Uterus (tissue), 4 donors: ENCODE measurements at places on chromosomes 4 and X. TPM values are rescaled to one million over a fixed set of nuclear protein-coding genes. Genes with fewer than 3 reads are reported as not detected.

DNA sequence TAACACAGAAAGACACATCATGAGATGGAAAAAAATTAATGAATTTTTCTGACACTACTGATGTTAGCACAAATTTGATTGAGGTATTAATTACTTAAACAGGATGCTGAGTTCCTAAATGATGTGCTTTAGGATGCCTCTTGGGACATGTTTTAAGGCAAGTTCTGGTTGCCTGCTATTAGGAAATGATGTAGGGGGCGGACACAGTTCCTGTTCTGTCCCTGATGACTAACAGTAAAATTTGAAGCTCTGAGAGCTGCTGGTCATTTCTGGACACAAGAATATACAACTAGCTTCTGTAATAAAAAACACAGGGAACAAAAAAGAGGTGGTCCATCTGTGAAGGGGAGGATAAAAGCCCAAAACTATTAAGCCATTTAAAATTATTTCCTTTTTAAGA lies 163.2 kb upstream of the ETNPPL start:
- DNase-seq, result no peak

DNA sequence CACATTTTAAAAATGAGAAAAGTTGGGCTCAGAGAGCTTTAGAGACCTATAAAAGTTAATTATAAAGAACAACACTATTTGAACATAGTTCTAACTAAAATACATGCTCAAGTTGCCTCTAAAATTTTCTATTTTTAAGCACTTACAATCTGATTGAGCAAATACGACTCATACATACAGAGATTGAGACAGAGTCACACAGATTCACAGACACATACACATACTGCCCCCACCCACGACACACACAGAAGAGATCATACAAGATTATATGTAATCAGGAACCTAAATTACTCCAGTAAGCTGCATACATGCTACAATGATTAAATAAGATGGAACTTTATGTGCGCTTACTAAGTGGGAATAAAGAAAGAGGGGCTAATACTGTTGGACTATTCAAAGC lies 2.7 kb upstream of the ASB5 start:
- no peak for DNase-seq

DNA sequence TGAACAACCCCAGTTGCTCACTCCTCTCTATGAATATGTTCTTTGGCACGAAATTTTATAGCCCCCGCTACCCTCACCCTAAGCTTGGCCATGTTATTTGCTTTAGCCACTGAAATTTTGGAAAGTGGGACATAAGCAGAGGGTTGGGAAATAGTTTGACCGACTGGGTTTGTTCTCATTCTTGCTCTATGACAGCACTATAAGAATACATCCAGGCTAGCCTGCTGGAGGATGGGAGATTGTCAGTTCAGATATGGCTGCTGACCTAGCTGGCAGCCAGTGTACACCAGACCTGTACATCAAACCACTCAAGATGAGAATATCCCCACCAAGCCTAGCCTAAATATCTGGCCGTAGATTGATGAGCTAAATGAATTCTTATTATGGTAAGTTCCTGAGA lies 298.1 kb downstream of the PDGFC start:
- DNase-seq, result no peak

DNA sequence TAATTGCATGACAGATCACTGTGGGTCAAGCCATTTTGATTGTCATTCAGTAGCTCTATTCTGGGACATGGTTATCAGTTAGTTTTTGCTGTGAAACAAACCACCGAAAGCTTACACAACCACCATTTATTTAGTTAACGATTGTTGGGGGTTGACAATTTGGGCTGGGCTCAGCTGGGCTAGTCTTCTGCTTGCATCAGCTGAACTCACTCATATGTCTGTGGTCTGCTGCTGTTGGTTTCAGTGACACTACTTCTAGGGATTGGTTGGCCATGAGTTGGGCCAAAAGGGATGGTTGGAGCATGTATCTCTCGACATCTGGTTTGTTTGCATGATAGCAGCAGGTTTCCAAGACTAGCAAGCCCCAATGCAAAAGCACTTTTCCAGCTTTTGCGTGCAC lies 5.3 kb upstream of the SMIM10 start:
- DNase-seq, result no peak

- no peak for DNase-seq
These were observed 20.9 kb downstream of the HNRNPD start for GRCh38 chr4:82352825-82353366.

- DNase-seq, result no peak
These were observed 37.0 kb upstream of the DKK2 start for GRCh38 chr4:107072836-107073736.

DNA sequence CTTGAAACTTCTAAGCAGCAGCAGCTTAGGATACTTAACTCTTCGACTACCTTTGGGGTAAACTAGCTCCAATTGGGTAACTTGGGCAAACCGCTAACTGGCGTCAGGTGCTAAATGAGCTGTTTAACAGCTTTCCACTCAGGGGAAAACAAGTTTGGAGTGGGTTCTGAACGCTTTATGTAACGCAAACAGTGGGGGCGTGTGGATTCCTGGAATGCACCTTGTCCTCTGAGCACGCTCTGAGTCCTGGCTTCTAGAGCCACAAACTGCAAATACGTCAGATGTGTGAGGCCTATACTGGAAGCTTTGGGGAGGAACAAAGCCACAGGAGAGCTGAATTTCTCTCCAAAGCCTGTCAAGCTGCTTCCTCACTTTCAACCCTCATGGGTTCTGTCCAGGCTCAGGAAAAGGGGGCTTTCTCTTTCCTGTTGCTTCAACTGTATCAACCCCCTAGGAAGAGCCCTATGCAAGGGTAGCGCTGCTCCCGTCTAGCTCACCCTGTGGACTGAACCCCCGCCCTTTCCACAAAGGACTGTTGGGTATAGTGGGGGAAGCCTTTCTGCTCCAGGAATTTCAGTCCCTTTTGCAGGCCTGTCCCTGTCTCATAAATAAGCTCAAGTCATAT lies 4.5 kb upstream of the WDR1 start:
- no peak for DNase-seq

DNA sequence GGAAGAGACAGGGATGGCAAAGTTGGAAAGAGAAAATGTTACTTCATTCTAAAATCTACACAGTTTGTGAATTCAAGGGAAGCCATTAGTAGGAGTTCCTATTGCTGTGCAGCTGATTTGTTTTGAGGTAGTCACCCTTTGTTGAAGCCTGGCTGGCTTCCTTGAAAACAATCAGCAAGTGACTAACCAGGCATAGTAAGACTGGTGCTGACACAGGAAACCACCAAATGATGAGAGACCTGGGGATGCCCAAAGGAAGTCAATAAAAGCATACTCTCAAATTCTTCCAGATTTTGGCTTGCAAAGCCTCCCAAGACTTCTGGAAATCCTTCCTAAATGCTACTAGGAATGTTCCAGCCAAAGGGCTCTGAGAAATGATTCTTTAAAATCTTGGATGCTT lies 23.9 kb upstream of the PRDM8 start:
- no peak for DNase-seq

DNA sequence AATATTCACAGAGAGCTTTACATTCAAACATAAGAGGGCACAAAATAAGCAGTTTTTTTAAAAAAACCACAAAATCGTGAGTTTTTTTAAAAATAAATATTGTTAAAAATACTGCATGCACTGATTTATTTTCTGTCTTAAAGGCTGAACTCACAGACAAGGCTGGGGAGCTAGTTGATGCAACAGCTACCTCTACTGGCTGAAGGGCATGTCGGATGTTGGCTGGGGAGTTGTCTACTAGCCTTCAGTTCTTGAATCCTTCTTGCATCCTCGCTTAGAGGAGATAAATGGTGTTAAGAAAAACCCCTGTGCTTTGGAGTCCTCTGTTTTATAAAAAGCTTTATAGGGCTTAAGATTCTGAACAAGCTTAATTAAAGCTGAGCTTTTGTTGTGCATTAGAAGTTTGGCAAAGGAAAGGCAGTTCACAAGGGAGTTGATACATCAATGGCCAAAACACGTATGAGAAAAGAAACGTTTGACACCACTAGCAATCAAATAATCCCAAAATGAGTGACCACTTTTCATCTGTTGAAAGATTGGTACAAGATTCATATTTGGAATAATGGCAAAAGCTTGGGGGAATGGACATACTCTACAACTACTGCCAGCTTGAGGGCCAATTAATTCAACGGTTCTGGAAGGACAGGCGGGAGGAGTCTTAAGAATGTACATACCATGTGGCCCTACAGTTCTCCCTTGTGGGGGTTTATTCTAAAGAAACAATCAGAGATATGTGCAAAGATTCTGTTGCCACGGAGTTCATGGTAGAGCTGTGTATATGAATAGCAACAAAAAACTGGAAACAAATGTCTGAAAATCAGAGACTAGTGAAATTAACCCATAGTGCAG lies 94.7 kb downstream of the SEL1L3 start:
- peak; percentile 18 for DNase-seq

- no peak for DNase-seq
These were observed 4.5 kb downstream of the CXXC4 start for GRCh38 chr4:104490096-104490769.

GRCh38 chr4:152090543-152090942 lies 329.7 kb upstream of the GATB start:
- no peak for DNase-seq

GRCh38 chr4:74930162-74930561 lies 2.8 kb upstream of the PARM1 start:
- DNase-seq, result no peak

GRCh38 chr4:113170115-113170804 lies 120.8 kb downstream of the ANK2 start:
- DNase-seq, result no peak

- DNase-seq, result no peak
These were observed 123.2 kb upstream of the SCML1 start for GRCh38 chrX:17613979-17614588.

DNA sequence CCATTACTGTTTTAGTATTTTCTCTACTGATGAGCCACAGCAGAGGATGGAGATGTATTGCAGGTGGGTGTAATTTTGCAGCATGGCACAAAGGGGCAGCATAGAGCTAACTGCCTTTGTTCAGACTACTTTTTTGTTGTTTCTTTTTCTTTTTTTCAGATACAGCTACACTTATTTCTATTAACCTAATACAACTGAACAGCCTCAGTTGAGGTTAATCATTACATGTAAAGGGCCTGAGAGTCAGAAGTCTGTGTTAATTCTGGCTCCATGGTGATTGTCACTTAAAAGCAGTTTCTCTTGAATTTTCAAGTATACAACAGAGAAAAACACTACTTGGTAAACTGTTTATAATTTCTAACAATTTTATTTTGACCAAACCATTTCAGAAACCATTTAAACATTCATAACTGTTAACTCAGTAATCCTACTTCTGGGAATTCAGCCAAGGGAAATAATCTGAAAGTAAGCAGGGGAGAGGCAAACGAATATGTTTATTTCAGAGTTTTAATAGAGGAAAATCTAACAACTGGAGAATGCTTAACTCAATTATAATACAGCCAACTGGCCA lies 13.9 kb upstream of the PPEF2 start:
- DNase-seq, result no peak

- DNase-seq, result no peak
These were observed 77.9 kb downstream of the WWC2 start for GRCh38 chr4:183177001-183177400.

- no peak for DNase-seq
These were observed 3.7 kb downstream of the SRPX2 start for GRCh38 chrX:100647739-100648138.

- no peak for DNase-seq
These were observed 73.1 kb downstream of the HHIP start for GRCh38 chr4:144718958-144719512.

DNA sequence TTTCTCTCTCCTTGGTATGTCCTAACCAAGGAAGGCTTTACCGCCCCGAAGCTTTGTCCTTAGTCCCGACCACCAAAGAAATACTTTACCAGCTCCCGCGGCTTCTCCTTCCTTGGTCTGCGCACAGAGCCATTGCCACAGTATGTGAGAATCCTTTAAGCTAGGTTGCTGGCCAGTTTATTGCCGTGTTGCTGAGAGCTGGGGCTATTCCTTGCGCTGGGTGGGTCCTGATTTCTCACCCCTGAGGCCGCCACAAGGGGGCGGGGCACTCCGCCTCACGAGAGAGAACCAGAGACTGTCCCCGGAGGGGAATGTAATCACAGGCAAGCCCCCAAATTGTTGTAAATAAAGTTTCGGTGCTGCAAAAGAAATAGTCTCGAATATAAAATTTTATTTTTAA lies 331.0 kb upstream of the PCDH10 start:
- no peak for DNase-seq

- no peak for DNase-seq
These were observed 5.3 kb downstream of the FGF5 start for GRCh38 chr4:80271801-80272200.

The S100P gene
- total RNA-seq, result 1.3 TPM

The STK32B gene
- total RNA-seq, result 33.8 TPM

The PROM1 gene
- total RNA-seq, result 24.6 TPM

The MAP7D2 gene
- 1.2 TPM for total RNA-seq

The NPY1R gene
- total RNA-seq, result 10.4 TPM

The NAT8L gene
- 1.2 TPM for total RNA-seq

The SNX12 gene
- 92.7 TPM for total RNA-seq
